ENCODE measurements at places on chromosomes 2 and 18. TPM values are rescaled to one million over a fixed set of nuclear protein-coding genes. Genes with fewer than 3 reads are reported as not detected.

Gene TCF23
- not detected for polyA plus RNA-seq

Gene PKDCC
- 6.6 TPM for polyA plus RNA-seq

Gene POTEE
- not detected for polyA plus RNA-seq

Gene SH3RF3
- 3.6 TPM for polyA plus RNA-seq

Gene PTPN2
- 14.5 TPM for polyA plus RNA-seq

Gene POTEI
- polyA plus RNA-seq, result not detected

GRCh38 chr2:120722568-120723421 is 12.9 kb upstream of the GLI2 start:
- DNase-seq, result no peak

- DNase-seq, result no peak
These were observed 62.8 kb upstream of the TSPYL6 start for GRCh38 chr2:54318821-54319220.

DNA sequence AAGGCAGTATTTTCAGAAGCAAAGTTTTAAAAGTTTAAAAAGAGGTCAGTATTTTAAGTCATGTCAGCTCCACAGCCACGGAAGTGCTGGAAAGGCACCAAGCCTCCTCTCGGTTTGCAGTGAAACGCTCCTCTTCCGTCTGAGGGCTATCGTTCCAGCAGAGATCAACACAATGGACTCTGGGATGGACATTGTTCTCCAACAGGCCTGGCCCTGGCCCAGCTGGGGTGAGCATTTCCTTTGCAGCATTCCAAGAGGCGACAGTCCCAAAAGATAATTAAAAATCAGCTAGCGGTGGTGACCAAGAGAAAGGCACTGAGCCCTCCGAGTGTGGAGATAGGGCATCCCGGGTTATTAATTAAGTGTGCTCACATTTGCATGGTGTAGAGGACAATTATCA is 95.9 kb upstream of the LCLAT1 start:
- no peak for DNase-seq

- DNase-seq, result no peak
These were observed 33.9 kb upstream of the ATIC start for GRCh38 chr2:215277944-215278343.

DNA sequence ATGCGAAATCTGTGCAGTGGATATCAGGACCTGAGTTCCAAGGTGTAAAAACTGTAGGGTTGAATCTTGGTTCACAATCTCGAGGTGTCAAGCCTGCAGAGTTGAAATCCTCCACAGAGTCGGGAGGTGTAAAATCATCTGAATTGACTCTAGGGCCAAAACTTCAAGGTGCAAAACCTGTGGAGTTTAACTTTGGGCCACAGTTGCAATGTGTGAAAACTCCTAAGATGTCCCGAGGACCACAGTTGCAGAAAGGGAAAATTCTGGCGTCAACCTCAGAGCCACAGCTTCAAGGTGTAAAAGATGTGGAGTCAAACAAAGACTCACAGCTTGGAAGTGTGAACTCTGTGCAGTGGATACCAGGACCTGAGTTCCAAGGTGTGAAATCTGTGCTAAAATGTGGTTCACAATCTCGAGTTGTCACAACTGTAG is 9.8 kb upstream of the ZNF512 start:
- no peak for DNase-seq

DNA sequence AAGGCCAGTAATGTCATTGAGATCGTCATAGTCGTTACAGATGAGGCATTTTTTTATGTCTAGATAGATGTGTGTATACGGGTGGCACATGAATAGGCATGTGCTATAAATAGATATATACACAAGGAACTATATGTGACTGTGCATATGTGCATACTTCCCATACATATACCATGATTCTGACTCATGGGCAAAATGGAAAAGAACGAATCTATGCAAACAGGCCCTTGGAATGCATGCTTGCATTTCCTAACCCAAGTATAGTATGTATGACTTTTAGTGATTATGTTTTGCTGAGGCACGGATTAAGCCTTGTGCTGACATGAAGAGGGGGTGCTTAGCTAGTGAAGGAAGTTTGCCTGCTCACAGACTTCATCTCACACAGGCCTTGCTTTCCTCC is 111.7 kb downstream of the BCL11A start:
- DNase-seq, result no peak

DNA sequence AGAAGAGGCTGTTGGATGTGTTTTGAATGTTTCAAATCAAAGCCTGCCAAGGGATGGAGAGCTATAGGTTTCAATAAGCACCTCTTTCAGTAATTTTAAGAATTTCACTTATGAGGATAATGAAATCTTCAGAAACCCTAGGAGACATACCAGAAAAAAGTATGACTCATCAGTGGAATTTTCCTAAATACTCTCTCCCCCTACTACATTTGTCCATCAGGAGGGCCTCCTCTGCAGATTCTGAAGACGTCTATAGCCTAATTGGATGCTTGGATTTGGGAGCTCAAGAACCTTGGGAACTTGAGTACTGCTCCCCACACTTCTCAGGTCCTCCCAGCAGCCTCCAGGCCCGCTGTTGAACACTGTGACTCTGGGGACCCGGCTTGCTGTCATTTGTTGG is 374.3 kb downstream of the SLC4A3 start:
- no peak for DNase-seq

GRCh38 chr2:103435010-103435409 is 673.2 kb downstream of the TMEM182 start:
- no peak for DNase-seq
